ENCODE measurements at places on chromosomes 11 and 22.

DNA sequence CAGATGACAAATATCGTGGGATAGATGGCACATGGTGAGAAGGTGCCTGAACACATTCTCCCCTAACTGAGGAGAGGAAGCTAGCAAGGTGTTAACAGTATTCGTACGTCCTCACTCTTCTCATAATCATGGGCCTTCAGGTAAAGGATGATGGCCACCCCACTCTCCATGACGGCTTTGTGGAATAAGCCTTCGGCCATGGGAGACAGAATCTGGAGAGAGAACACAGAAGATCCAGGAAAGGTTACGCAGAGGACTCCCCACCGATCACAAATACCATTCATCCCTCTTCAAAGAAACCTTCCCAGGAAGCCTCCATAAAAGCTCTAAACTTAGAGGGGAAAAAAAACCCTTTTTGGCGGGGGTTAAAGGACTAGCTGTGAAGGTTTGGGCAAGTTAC lies 189.9 kb downstream of the BCR start:
- no peak for DNase-seq

DNA sequence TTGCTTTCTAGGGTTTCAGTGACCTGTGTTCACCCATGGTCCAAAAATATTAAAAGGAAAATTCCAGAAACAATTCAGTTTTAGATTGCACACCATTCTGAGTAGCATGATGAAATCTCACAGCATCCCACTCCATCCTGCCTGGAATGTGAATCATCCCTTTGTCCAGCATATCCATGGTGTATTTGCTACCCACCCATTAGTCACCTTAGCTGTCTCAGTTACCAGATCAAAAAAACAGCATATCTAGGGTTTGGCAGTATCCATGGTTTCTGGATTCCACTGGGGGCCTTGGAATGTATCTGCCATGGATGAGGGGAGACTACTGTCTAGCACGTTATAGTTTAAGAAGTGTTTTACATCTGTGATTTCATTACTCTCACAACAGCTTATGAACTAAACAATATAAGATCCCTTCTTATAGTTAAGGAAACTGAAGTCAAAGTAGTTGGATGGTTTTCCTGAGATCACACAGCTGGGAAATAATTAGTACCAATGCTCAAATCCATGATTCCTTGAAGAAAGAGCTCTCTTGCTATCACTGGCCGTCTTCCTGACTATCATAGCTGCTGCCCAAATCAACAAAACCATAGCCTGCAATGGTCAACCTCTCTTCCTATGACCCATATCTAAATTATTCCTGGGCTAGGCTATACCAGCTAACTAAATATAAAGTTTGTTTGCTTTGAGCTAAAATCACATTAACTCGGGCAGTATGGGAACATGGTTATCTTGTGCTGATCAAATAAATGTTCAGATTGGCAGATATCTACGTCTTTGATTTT lies 122.6 kb downstream of the MICAL2 start:
- DNase-seq, result no peak

DNA sequence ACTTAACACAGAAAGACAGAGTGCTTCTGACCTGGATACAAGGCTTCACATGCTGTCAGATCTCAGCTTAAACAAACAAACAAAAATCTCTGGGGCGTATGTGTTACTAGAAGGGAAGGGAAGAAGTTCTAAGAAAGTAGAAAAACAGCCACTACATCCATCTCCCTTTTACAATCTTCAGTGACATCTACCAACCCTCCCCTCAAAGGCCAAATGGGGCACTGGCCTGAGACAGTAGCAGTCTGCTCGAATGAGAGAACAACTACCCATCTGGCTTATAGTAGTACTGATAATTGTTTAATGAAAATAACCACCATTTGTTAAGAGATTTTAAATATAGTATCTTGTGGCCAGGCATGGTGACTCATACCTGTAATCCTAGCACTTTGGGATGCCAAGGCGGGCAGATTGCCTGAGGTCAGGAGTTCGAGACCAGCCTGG lies 29.4 kb downstream of the CCDC83 start:
- no peak for DNase-seq

DNA sequence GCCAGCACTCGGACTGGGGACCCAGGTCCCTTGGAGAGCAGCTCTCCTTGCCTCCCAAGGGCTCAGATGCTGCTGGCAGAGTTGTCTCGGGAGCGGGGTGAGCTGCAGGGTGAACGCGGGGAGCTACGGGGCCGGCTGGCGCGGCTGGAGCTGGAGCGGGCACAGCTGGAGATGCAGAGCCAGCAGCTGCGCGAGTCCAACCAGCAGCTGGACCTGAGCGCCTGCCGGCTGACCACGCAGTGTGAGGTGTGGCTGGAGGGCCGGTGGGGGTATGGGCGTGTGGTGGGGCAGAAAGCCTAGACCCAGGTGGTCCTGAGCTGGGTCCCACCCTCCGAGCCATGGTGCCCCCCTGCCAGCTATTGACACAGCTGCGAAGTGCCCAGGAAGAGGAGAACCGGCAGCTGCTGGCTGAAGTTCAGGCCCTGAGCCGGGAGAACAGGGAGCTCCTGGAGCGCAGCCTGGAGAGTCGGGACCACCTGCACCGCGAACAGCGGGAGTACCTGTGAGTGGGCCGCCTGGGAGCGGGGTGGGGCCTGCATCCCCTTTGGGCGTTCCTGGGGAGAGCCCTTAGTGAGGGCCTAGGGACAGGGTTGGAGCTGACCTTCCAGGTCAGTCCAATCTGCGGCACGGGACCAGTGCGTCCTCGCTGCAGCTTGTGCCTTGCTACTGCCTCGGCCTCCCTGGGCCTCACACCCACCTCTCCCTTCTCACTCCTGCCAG lies 5.8 kb upstream of the RPS6KA4 start:
- DNase-seq, result no peak

GRCh38 chr11:17021511-17021910 lies 7.3 kb upstream of the PLEKHA7 start:
- DNase-seq, result no peak

DNA sequence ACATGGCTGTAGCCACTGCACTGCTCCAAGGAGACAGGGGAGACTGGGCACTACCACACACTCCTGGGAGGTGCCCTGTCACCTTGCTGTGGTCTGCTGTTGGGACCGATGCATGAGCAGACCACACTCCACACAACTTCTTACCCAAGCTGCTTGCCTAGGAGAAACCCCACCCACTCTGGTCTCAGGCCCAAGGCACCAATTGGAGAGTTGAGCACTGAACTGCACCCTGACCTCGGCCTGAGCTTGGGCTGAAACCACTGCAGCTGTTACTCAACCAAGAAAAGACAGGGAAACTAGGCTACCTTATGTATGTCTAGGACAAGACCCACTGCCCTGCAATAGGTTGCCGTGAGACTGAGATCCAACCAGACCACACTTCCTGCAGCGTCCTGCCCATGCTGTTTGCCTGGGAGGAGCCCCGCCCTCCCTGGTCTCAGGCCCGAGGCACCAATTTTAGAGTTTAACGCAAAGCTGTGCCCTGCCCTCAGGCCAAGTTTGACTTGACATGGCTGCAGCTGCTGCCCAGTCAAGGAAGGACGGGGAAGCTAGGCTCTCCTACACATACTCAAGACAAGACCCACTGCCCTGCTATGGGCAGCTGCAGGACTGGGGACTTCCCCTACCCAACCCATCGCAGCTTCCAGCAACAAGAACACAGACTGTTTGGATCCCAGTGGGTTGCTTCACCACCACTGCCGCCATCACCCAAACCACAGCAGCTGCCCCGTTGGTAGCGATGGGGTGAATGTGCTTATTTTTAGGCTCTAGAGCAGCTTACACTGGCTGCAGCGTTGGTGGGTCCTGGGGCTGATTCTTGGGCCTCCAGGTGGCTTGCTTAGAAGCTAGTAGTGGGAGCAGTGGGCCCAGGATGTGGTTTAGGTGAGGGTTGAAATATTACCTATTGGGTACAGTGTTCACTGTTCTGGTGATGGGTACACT lies 66.8 kb downstream of the BRD1 start:
- peak; percentile 46 for DNase-seq

GRCh38 chr22:49948116-49948957 lies 12.2 kb upstream of the PIM3 start:
- no peak for DNase-seq

DNA sequence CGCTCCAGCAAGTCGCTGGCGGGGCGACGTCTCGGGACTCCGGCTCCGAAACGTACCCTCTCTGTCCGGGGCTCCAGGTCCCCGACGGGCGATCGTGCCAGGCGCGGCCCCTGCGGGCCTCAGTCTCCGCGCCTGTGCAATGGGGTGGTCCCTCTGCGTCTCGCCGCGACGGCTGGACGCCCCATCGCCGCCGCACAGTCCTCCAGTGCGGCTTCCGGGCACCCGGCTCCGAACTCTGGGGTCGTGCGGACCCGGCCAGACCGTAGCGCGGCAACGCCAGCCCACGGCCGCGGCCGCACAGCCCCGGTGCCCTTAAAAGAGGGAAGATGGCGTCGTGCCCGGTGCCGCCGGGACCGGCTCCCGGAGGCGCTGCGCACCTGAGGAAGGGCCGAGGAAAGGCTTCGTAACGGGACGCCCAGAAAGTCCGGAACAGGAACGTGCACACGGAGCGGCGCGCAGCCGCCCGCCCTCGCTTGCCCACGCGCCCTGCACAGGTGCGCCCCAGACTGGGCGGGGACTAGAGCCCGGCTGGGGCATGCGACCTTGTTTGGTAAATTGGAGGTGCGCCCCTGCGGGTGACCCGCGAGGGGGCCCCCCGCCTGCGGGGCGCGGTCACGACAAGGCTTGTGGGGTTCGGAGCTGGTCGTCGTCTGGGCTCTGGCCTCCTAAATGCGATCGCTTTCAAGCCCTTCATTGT lies 525 bp downstream of the BIK start:
- DNase-seq, result peak; percentile 44

- DNase-seq, result no peak
Observed at GRCh38 chr22:49566141-49566541, 261.5 kb downstream of the BRD1 start.

DNA sequence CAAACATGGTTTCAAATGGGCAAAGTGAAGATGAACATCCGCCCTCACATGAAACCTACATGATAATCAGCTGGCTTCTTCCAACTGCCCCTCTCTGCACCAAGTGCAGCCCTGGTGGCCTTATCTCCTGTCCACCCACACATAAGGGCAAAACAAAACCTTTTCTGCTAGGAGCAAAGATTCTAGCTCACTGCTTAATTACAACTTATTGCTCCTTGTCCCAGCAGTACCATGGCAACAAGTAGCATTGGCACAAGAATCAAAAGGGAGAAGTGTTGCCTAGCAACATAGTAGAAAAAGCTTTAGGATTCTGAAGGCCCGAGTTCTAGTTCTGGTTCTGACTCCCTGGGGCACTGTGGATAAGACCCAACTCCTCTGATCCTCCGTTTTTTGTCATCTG lies 68.7 kb upstream of the BMAL1 start:
- no peak for DNase-seq

- DNase-seq, result no peak
Observed at GRCh38 chr22:22006596-22006990, 24.0 kb upstream of the TOP3B start.

DNA sequence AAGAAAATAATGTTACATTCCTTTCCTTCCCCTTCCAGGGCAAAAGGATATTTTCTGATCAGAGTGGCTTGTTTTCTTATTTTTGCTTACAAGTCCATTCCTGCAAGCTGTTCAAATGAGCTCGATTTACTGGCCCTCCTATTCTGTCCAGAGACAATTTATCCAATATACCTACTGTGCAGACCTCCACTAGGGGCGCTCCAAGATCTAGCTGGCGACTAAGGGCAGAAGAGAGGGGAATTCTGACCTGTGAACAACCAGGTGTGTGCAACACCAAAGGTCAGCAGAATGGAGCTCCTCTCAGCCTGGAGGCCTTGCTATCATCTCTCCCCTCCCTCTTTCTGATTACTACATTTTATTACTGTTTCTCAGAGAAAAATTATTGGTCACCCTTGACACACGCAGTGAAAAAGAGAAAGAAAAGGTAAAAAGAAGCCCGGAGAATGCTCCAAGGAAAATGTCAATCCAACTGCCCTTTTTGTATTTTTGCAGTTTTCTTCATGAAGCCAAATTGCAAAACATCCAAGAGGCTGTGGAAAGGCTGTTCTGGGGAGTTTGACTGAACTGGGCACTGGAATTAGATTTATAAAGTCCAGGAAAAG lies 3.2 kb downstream of the SEZ6L start:
- DNase-seq, result no peak

DNA sequence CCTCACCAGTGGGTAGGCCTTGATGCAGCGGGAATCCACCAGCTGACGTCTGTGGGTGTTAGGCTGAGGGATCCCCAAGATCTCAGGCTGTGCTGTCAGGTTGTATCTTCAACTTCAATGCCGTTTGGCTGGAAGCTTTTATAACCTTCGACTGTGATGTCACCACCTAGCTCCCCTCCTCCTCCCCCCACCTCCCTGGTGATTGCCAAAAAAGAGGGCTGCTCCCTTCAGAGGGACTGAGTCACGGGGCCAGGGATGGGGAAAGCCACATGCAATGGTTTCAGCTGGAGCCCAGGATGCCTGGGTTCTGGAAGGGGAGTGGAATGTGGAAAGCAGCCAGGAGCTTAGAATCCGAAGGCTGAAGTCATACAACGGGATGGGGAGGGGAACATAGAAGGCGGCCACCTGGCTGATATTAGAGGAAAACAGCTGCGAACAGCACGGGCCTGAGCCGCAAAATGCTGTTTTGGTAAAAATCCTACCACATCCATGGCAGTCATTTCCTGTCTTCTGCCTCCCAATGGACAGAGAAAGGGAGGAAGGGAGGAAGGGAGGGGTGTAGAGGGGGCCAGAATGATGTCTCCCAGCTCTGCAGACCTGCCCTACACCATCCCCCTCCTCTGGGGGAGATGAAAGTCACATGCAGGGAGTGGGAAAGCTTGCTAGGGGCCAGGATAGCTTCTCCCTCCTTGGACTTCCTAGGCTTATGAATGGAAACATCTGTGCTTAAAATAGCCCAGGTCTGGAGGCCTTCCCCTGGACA lies at the start of gene LRRN4CL:
TSS of gene LRRN4CL (minus strand) at position 110 of the 763 bp plus-strand sequence. CDS start 1,022 bp downstream, outside the sequence.
- no peak for DNase-seq

DNA sequence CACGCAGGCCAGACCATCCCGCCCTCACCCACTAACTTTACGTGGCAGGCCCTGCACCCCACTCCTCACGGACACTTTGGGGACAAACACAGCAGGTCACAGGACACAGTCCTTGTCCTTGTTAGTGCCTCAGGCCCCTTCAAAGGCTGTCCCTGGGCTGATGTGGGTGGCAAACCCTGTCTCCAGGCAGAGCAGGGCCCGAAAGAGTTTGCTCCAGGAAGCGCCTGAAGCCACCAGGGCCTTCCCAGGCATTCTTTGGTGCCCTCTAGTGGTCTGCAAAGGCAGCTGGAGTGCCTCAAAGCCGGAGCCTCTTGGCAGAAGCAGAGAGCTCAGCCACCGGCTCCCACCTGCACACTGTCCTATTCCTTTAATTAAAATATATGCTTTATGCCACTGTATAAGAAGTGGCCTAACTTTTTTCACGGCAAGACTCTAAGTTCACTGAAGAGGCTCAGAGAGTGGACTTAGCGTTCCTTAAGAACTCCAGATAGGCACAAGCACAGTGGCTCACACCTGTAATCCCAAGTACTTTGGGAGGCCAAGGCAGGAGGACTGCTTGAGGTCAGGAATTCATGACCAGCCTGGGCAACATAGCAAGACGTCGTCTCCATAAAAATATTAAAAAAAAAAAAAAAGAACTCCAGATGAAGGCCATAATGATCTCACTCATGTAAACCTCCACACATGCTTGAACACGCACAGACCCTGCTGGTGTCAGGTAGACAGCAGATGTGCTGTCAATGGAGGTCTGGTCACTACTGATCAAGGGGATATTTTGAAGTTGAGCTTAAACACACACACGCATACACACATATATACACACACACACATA lies 11.1 kb downstream of the TXN2 start:
- DNase-seq, result peak; percentile 95

GRCh38 chr22:17851759-17852158 lies 77.5 kb upstream of the BID start:
- DNase-seq, result no peak

- DNase-seq, result no peak
Observed at GRCh38 chr11:132466983-132467382, 1065.3 kb downstream of the OPCML start.

GRCh38 chr11:113730887-113731726 lies 25.0 kb upstream of the TMPRSS5 start:
- DNase-seq, result no peak

Data from Peyer's patch (tissue), 4 donors.